Stimulated activated CD8-positive, alpha-beta memory T cell treated with anti-CD3 and anti-CD28 coated beads, Interleukin-12 subunit alpha, Interleukin-12 subunit beta, amount 100 ng/mL, for 4 hours (primary cell): ENCODE measurements at places on chromosomes 5 and 9.

DNA sequence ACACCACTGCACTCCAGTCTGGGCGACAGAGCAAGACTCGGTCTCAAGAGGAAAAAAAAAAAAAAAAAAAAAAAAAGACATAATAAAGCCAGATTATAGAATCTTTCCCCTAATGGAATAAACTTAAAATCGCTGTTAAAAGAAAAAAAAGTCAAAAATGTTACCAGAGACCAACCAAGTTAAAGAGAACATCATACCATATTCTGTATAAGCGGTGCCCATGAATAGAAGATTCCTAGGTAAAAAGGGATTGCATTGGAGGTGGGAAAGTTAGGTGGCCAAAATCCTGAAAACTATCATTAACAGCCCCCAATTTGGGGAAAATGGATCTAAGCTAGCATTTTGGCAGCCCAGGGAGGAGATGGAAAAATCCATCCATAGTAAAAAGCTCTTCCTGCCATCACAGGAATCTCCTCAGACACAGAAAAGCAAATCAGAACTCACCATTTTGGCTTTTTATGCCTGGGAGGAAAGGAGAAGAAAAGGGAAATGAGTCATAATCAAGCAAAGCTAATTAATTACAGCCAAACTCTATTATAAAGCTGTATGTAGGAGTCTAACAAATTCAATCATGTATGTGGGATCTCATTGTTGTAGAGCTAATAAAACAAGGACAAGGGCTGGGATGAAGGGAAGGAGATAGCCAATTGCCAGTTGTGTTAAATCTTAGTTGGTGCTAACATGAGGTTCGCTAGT is 363.8 kb downstream of the ARL15 start:
- no peak for DNase-seq

DNA sequence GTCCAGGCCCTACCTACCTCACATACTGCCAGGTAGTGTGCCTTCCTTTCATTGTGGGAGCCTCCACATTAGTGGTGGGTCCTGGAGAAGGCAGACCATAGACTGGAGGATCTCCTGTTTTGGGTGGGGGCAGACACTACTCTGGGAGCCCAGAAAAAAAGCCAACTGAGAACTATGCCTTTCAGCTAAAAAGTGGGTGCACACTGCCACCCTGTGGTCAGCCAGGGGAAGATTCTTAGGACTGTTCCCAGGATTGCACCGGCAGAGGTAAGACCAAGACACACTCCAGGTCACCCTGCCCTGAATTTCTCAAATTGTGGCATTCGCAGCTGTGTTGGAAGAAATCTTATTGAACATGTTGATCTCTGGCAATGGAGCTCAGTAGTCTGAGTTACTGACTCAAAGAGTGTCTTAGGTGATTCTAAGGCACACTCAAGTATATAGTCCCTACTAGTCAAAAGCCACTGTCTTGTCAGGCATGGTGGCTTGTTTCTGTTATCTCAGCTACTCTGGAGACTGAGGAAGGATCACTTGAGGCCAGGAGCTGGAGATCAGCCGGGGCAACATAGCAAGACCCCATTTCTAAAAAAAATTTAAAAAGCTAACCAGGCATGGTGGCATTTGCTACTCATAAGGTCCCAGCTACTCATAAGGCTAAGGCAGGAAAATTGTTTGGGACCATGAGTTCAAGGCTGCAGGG is 3.6 kb downstream of the SIGMAR1 start:
- DNase-seq, result peak; percentile 49

- no peak for DNase-seq
Observed at GRCh38 chr9:77744841-77745430, 96.8 kb upstream of the GNA14 start.

- DNase-seq, result no peak
Observed at GRCh38 chr5:30994176-30994575, 199.3 kb upstream of the CDH6 start.

DNA sequence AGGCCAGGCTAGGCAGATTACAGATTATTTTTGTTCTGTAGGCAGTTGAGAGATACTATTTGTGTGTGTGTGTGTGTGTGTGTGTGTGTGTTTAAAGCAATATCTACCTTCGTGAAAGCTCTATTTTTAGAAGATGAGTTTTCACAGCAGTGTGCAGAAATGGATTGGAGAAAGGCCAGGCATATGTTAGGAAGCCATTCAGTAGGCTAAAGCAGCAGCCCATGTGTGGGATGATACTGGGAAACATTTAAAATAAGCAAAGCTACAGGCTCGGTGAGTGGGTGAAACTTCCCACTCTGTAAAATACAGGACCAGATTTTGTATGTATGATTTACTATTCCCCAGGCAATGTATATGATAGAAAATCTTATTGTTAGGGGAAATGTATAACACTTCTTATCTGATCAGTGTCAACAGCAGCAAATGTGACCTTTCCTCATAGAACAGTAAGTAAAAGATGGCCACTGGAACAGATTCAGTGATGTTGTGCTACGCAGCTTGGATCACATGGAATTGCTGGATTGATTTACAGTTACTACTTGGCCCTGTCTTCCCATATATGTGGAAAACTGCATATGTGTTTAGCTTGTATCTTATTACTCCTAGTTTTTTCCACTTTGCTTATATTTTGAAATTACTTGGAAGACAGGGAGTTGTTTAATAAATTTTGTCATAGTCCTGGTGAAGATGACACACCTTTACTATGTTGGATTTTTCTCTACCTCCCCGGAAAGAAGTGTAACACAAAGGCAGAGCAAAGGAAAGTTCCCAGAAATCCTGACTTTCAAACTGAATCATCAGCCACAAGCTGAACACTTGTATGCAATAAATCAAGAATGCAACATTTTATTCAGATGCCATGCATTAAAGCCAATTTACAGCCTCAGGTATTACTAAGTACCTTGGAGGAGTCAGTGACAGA is 1077.7 kb upstream of the SEMA6A start:
- DNase-seq, result no peak

GRCh38 chr5:163033656-163034055 is 403.7 kb upstream of the CCNG1 start:
- no peak for DNase-seq
